ENCODE measurements at places on chromosomes 1 and 21. TPM values are rescaled to one million over a fixed set of nuclear protein-coding genes. Genes with fewer than 3 reads are reported as not detected.

Gene PRRX1
- 4.5 TPM for polyA plus RNA-seq

Gene PGLYRP4
- polyA plus RNA-seq: 3.1 TPM

Gene CENPL
- 3.2 TPM for polyA plus RNA-seq

Gene CAPN9
- polyA plus RNA-seq: not detected

Gene LGR6
- polyA plus RNA-seq: 6.3 TPM

Gene SLAMF1
- polyA plus RNA-seq: 0.26 TPM

Gene NUDT4B
- polyA plus RNA-seq: 0.08 TPM

Gene LDLRAD1
- polyA plus RNA-seq: 0.35 TPM

Gene GABRD
- 0.27 TPM for polyA plus RNA-seq

Gene LHX8
- 0.28 TPM for polyA plus RNA-seq

Gene TRIM45
- polyA plus RNA-seq: 3.0 TPM

Gene TMCC2
- polyA plus RNA-seq: 0.59 TPM

Gene LEFTY2
- polyA plus RNA-seq: not detected

Gene C1orf167
- 0.98 TPM for polyA plus RNA-seq

Gene TINAGL1
- 16.4 TPM for polyA plus RNA-seq

Gene PEAR1
- 1.7 TPM for polyA plus RNA-seq

Gene UTS2
- 0.56 TPM for polyA plus RNA-seq

Gene GBP6
- polyA plus RNA-seq: 344 TPM

Gene S100A7
- 689 TPM for polyA plus RNA-seq

Gene CDK18
- polyA plus RNA-seq: 3.5 TPM

Gene GRIK3
- polyA plus RNA-seq: 0.16 TPM

Gene WNT9A
- 3.6 TPM for polyA plus RNA-seq

Gene UBE2G2
- polyA plus RNA-seq: 30.4 TPM

Gene CIART
- polyA plus RNA-seq: 4.9 TPM

Gene ADAMTS1
- polyA plus RNA-seq: 10.2 TPM

Gene PDC
- polyA plus RNA-seq: not detected

Gene ERICH3
- under 0.01 TPM for polyA plus RNA-seq

Gene OR2M3
- not detected for polyA plus RNA-seq

Gene ANGPTL7
- 0.10 TPM for polyA plus RNA-seq

Gene TLR5
- 3.5 TPM for polyA plus RNA-seq

Gene OR2L5
- not detected for polyA plus RNA-seq

Gene NECTIN4
- 44.9 TPM for polyA plus RNA-seq

Gene GSTM5
- polyA plus RNA-seq: 1.6 TPM

Gene DONSON
- polyA plus RNA-seq: 10.6 TPM

Gene FMO2
- 95.4 TPM for polyA plus RNA-seq

Gene CCNL2
- 210 TPM for polyA plus RNA-seq

Gene FAM43B
- 0.04 TPM for polyA plus RNA-seq

Gene CFHR1
- polyA plus RNA-seq: not detected

Gene IL22RA1
- polyA plus RNA-seq: 10.3 TPM

Gene SPRR2A
- polyA plus RNA-seq: 3,933 TPM
